ENCODE measurements at places on chromosomes 16 and 17.

DNA sequence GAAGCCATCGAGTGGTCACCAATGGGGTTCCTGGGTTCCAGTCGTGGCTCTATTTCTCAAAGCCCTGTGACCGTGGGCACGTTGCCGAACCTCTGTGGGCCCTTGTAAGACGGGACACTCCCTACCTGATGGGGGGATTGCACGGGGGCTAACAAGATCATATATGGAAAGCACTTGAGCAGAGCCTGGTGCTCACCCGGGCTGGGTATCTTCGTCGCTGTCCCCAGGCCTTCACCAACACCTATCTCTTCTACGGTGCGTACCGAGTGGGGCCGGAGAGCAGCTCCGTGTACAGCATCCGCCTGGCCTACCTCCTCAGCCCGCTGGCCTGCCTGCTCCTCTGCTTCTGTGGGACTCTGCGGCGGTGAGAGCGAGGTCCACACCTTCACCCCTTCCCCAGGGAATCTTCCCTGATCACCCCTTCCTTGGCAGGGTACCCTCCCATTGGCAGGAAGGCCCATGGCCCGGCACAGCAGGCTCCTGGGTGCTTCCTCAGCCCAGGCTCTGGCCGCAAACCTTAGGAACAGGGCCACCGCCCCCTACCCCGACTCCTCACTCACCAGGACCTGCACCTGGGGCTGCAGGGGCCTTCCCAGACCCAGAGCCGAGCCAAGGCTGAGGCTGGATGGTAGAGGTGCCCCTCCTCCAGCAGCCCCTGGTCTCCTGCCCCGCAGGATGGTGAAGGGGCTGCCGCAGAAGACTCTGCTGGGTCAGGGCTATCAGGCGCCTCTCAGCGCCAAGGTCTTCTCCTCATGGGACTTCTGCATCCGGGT, 2.8 kb downstream of the TMC8 start:
- no peak for DNase-seq

GRCh38 chr17:3766779-3767178, 34.2 kb downstream of the ITGAE start:
- no peak for DNase-seq

GRCh38 chr16:35182943-35183550, 1723.6 kb downstream of the TP53TG3F start:
- no peak for DNase-seq

DNA sequence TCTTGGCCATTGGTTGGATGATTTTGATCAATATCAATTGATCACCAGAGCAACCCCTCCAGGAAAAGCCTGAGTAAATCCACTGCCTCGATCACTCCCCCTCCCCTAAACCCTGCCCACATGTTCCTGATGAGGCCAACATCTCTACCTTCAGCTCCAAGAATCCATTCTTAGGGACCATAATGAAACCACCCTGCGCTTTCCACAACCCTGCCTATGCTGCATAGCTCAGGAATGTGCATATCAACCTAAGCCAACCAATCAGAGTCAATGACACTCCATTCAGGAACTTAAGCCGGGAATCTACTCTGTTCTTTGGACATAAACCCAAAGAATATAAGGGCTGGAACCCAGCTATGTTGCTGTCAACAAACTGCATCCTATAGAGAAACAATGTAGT, 86.3 kb downstream of the MYH11 start:
- peak; percentile 41 for DNase-seq

DNA sequence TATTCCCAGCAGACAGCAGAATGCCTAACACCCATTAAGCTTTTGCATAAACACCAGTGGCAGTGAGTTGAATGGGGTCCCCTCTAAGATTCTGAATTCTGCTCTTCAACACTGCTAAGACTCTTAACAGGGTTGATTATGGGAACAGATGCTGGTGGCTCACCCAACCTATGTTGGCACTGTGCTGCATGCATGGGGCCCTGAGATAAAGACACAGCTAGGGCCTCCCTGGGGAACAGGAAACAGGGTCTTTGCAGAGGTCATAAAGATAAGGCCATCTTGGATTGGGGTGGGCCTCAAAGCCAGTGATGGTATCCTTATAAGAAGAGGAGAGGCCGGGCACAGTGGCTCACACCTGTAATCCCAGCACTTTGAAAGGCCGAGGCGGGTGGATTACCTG, 190.8 kb downstream of the SLC39A11 start:
- no peak for DNase-seq

DNA sequence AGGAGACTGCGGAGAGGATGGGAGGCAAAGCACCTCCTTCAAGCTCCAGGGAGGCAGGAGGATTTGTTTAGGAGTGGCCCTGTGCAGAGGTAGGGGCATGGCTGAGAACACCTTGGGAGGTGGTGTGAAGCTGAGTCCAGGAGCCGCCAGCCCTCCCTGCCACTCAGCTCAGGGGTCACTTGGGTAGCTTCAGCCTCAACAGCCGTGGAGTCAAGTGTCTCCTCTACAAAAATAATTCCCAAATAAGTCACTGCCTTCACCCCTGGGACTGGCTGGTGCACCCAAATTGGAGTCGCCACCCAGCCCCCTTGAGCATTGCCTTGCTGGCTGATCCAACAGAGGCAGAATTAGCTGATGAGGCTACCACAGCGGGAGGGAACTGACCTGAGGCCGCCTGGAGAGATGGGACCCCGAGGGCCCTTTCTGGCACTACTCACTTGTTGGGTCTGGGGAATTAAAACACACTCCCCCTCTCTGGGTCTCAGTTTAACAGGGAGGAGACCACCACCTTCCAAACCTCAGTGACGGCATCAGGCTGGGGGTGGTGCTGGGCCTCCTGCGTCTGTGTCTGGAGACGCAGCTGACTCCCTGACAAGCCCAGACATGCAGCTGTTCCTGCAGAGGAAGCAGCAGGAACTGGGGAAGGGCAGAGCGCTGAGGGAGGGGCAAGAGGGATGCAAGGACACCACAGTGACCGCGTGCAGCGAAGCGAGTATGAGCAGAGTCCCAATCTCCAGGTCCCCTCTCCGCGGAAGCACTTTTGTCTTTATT, 87.9 kb upstream of the TOB1 start:
- DNase-seq = no peak
